ENCODE measurements at places on chromosomes 1 and 21. TPM values are rescaled to one million over a fixed set of nuclear protein-coding genes. Genes with fewer than 3 reads are reported as not detected.

Gene TNFAIP8L2
- not detected for total RNA-seq

Gene CACNA1S
- total RNA-seq, result not detected

Gene ZBTB21
- total RNA-seq, result 3.2 TPM

Gene CCDC27
- total RNA-seq, result not detected

Gene SLC30A2
- total RNA-seq, result not detected

Gene OR2L2
- not detected for total RNA-seq

Gene EVA1B
- 143 TPM for total RNA-seq

Gene CNIH3
- total RNA-seq, result 14.0 TPM

Gene CD5L
- total RNA-seq, result not detected

Gene TMEM79
- 1.4 TPM for total RNA-seq

Gene AMPD1
- not detected for total RNA-seq

Gene XCL2
- total RNA-seq, result not detected

Gene LAMC1
- total RNA-seq, result 1,153 TPM

Gene TGFB2
- 85.8 TPM for total RNA-seq

Gene CD53
- not detected for total RNA-seq
